ENCODE measurements at places on chromosomes 7 and 10. TPM values are rescaled to one million over a fixed set of nuclear protein-coding genes. Genes with fewer than 3 reads are reported as not detected.
A peak's percentile ranks its signal among the peaks of the same experiment; 100 is the strongest.

GRCh38 chr7:27314111-27314510 is 71.5 kb downstream of the EVX1 start:
- DNase-seq = no peak
- no peak overlapping the region for H3K4me3 ChIP-seq
- H3K27me3 ChIP-seq = no peaks in the 10 kb centered on the region
- H3K36me3 ChIP-seq = no peaks in the 10 kb centered on the region
- H3K4me1 ChIP-seq = no peaks in the 10 kb centered on the region

DNA sequence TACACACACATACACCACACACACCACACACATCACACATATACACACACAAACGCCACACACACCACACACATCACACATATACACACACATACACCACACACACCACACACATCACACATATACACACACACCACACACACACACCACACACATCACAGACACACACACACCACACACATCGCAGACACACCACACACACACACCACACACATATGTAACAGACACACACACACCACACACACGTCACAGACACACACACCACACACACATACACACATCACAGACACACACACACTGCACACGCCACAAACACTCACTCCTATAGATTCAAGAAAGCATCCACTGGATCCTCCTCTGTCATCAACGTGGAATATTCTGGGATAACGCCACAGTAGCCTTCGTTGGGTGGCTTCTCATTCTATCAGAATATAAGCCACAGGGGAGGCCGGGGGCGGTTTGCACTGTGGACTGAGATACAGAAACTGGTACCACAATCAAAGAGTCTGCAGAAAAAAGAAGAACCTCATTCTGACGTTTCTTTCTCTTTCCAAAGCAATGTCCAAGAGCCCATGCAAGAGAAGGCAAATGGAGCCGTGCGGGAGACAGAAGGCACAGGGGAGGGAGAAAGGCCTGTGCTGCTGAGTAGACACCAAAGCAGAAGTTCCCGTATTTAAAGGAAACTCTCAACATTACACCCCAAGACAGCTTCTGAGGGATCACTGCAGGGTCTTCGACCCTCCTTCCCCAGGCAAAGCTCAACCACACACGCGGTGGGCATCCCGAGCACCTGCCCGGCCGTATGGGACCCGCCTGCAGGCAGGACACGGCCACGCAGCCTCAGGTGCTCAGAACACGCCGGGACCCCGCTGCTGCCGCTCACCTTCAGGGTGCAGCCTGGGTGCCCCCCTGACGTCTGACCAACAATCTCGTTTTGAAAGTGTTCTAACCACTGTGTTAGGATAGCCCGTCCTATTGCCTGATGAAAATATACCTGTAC is 321.2 kb downstream of the DNAJB6 start:
- no peak overlapping the region for H3K27ac ChIP-seq
- no peaks in the 10 kb centered on the region for H3K27me3 ChIP-seq
- no peaks in the 10 kb centered on the region for H3K36me3 ChIP-seq
- no peaks in the 10 kb centered on the region for H3K4me1 ChIP-seq

GRCh38 chr10:28906415-28906814 is 229.1 kb downstream of the BAMBI start:
- no peaks in the 10 kb centered on the region for H3K36me3 ChIP-seq
- H3K4me3 ChIP-seq = no peak overlapping the region
- H3K4me1 ChIP-seq = no peaks in the 10 kb centered on the region
- H3K27ac ChIP-seq = no peak overlapping the region
- H3K27me3 ChIP-seq = no peaks in the 10 kb centered on the region

- no peak overlapping the region for H3K4me3 ChIP-seq
- H3K4me1 ChIP-seq = no peaks in the 10 kb centered on the region
- H3K27me3 ChIP-seq = no peaks in the 10 kb centered on the region
Observed at GRCh38 chr10:5108658-5109416, 14.6 kb downstream of the AKR1C3 start.

- no peaks in the 10 kb centered on the region for H3K27me3 ChIP-seq
- no peak overlapping the region for H3K27ac ChIP-seq
- no peak overlapping the region for H3K4me3 ChIP-seq
Observed at GRCh38 chr7:1998146-1998545, 234.6 kb downstream of the MAD1L1 start.

- H3K36me3 ChIP-seq = no peaks in the 10 kb centered on the region
- H3K27me3 ChIP-seq = no peaks in the 10 kb centered on the region
- H3K4me3 ChIP-seq = no peak overlapping the region
Observed at GRCh38 chr10:17216217-17216900, 11.7 kb upstream of the VIM start.

- DNase-seq = peak; percentile 94
- H3K27me3 ChIP-seq = no peaks in the 10 kb centered on the region
- H3K4me1 ChIP-seq = peaks cover 43% of the 10 kb centered on the region
- peak overlapping the region; percentile 29 for H3K4me3 ChIP-seq
Observed at GRCh38 chr7:102425639-102426267, 7.6 kb upstream of the ORAI2 start.

DNA sequence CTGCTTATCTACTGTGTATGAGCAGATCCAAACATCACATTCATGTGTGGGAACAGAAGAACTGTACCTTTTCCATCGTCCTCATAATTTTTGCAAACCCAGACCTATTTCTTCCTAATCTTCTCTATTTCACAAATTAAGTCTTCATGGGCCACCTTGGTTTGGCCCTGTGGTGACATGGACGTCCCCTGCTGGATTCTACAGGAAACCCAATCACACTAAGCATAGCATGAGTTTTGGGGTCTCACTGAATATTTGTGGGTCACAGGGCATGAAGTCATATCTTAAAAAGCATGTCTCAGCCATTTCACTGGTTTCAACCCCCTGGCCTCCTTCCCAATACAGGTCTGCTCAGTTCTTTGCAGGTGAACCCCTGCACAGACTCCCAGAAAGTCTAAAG is 35.8 kb upstream of the CDCA7L start:
- no peaks in the 10 kb centered on the region for H3K4me1 ChIP-seq
- H3K27me3 ChIP-seq = no peaks in the 10 kb centered on the region
- no peak overlapping the region for H3K4me3 ChIP-seq
- no peak for DNase-seq
- no peak overlapping the region for H3K27ac ChIP-seq

DNA sequence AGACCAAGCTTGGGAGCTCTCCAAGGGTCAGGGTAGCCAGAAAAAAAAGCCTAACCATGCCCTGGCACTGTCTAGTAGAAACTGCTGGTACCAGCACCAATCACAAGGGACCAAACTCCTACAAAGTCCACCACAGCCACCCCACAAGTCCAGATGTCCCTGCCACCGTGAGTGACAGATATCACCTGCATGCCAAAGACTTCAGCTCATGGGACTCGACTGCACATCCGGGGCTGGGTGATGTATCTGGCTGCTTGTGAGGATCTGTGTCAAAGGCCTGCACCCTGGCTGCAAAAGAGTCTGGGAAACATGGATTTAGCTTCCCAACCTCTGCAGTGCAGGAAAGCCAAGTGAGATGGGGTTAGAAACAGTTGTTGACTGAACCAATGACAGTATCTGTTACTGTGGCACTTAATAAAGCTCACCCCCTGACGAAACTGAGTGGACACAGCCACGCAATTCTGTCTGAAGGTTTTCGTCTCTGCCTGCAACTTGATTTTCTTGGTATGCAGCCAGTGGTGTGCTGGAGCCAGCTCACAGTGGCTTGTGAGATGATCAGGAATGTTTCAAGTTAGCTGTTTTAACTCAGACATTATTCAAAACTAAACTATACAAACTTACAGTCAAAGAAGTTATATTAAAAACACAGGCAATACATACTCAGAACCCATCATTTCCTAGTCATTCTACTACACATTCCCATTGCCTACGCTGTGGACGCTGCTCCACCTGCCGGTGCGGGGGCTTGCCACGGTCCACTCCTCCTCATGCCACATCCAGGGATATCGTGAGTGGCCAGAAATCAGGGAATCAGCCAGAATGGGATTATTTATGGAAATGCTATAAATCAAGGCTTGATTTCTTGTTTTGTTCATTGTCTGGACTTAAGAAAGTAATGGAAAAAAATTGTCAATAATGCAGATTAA is 9.2 kb downstream of the ZNF488 start:
- no peak overlapping the region for H3K27ac ChIP-seq
- H3K27me3 ChIP-seq = no peaks in the 10 kb centered on the region
- H3K4me1 ChIP-seq = peaks cover under 1% of the 10 kb centered on the region
- no peaks in the 10 kb centered on the region for H3K36me3 ChIP-seq
- H3K4me3 ChIP-seq = no peak overlapping the region
- no peak for DNase-seq

HNRNPH3 gene
- 37.7 TPM for total RNA-seq

HDAC9 gene
- total RNA-seq = 6.0 TPM
